ENCODE measurements at places on chromosomes 1 and 21. TPM values are rescaled to one million over a fixed set of nuclear protein-coding genes. Genes with fewer than 3 reads are reported as not detected.

RAVER2 gene
- total RNA-seq = 3.5 TPM

TMEM9 gene
- 29.2 TPM for total RNA-seq

CALML6 gene
- total RNA-seq = 0.26 TPM

PLPPR5 gene
- total RNA-seq = not detected

PIK3CD gene
- total RNA-seq = 14.5 TPM

HAO2 gene
- total RNA-seq = not detected

LRRC71 gene
- total RNA-seq = 0.32 TPM

IGSF9 gene
- 0.13 TPM for total RNA-seq

OR2L3 gene
- not detected for total RNA-seq

C1orf185 gene
- not detected for total RNA-seq

GRCh38 chr1:6419804-6420453, at the start of gene HES2:
Gene HES2, minus strand, starts transcription at chr1:6419919. Its CDS starts 99 bp downstream, at chr1:6419820.
- no peak for DNase-seq

DNA sequence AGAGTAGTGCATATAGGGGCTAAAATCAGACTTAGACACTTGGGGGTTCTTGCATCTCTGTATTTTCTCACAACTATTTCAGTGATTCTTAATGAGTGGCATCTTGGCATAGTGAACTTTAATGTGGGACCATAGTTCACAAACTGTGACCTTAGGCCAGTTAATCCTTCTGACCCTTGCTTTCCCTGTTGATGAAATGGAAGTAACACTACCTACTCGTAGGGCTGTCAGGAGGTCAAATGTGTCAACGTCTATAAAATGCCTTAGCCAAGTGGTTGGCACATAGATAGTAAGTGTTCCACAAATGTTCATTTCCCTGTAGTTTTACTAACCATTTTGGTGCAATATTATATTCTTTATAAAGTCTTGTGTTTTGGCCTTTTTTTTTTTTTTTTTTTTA, 49.4 kb downstream of the DYRK1A start:
- no peak for DNase-seq

DNA sequence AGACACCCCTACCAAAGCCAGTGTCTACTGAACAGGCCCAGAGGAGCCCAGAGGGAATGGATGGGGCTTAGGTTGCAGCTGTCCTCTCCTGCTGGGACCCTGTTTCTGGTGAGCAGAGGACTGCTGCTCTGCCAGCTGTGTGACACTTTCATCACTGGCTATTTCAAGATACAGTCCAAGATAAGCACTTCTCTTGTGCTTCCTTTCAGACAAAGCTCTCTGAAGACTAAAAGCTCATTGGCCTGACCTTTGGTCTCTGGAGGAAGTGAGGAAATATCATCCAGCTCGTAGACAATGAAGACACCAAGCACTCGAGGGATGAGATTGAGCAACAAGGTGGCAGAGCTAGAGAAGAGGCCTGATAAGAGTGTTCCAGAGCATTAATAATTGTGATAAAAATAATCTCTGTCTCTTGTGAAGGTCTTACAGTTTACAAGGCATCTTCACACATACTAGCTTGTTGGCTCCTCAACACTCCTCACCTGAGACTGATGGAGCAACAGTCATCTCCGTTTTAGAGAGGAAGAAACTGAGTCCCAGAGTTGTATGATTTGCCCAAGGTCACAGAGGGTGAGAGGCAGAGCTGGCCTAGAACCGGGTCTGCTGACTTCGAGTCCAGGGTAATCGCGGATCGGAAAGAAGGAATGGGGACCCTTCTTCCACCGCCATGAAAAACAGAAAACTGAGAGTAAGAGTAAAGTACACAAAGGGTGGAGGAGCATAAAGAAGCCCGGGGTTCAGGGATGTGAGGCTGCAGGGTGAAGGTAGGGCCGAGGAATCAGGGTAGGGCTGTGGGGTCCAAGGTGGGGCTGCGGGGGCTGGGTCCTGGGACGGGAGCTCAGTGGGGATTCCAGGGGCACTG, 666 bp downstream of the PAFAH2 start:
- DNase-seq = no peak

DNA sequence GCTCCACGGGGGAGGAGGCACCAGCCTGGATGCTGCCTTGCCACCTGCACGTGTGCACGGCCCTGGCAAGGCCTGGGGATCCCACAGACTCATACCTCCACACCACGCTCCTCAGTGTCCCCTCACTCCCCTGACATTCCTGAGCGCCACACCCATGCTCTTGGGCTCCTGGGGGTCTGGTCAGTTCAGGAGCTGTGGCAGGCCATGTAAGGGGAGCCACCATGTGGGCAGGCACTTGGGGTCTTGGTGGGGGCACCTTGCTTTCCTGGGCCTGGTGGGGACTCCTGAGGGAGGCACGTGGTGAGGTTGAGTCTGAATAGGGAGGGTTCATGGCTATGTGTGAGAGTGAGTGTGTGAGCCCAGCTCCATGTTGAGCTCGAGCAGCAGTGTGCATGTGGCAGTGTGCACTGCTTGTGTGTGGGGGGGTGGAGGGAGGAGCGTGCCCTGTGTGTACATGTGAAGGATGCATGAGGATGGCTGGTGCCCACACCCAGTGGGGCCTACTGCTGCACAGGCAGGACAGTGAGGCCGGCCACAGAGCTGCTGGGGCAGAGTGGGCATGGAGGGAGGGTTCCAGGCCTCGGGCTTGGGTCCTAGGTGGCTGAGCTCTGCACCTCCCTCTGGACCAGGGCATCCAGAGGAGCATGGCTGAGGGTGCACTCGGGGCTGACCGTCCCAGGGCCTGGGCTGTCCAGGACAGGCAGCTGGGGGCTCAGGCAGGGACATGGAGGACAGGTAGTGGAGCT, 1.6 kb downstream of the GJC2 start:
- no peak for DNase-seq

- no peak for DNase-seq
These were observed 1.0 kb upstream of the FAM89A start for GRCh38 chr1:231040800-231041718.

DNA sequence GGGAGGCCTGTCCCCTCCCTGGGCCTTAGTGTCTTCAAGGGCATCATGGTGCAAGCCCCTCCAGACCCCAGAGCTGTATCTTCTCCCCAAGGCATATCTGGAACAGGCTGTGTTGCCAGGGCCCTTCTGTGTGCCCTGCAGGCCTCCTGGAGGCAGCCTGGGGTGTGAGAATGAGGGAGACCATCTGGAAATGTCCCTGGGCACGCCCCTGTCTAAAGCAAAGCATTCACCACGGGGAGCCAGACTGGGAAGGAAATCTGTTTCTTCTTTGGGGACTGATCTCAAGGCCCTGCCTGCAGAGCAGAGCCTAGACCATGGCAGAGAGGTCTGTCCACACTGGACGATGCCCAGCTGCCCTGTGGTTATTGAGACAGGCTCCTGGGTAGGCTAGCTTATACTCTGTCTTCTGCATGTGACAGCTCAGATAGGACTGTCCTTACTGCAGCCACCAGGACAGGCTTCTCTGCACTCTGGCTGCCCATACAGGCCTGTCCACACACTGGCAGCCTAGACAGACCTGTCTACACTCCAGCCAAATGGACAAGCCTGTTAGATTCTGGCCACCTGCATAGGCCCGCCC, 24.6 kb downstream of the PODN start:
- DNase-seq = no peak

- DNase-seq = peak; percentile 77
These were observed 11.0 kb downstream of the IBA57 start for GRCh38 chr1:228176461-228177182.

DNA sequence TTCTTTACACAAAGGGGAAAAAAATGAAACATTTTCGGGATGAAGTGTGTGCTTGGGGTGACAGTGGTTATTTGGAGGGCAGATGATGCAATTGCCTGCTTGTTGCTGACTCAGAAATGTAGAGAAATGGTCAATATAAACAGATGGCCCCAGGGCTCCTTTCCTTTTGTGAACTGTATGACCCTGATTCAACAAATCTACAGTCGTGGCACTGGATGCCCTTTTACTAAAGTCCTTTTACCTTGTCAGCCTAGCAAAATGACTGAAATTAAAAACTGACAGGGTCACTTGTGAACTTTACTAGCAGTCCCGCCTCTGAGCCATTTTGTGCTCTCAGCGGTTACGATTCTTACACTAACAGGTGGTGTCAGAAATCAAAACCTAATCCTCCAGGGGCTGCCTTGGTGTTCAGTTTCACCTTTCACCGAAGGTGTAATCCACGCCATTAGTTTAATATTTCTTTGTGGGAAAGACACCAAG, 49.8 kb downstream of the GREM2 start:
- DNase-seq = no peak

- DNase-seq = no peak
These were observed 17.0 kb downstream of the MAP7D1 start for GRCh38 chr1:36172983-36173382.

GRCh38 chr1:214017191-214017982, 29.6 kb downstream of the PROX1 start:
- no peak for DNase-seq

- DNase-seq = no peak
These were observed 63.8 kb upstream of the PRRC2C start for GRCh38 chr1:171421413-171422020.

DNA sequence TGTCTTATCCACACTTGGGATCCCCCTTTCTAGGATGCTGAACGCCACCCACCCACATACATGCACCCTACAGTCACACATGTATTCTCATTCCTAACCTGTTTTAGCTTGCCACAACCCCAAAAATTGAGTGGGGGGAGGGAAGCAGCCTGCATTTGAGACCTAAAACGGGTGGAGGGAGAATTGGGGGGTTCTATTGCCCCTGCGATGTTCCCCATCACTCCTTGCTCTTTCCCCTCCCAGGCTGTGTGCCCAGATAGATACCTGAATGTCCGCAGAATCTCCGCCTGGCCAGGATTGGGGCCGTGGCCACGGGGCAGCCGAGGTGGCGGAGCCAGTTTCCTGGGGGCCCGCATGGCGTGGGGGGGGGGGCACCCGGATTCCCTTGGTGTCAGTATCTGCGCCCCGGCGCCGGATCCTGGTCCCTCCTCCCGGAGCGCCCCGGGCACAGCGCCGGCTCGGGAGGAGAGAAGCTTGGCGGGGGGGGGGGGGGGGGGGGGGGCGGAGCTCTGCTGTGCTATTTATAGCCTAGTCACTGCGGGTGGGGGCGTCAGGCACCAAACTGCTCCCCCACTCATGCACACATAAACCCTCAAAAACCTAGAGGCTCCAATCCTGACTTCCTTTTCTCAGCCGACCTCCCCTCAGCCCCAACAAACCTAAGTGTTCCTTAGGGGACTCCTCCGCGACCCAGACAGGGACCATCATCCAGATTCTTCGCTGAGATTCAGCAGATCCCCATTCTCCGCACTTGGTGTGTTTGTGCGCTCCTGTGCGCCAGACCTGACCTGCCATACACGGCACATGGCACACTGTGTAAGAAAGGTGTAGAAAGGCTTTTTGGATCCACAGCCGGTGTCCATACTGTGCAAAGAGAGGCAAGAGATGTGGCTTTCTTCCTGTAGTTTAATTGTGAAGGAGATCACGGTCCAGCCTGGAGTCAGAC, 1.9 kb downstream of the ANKRD34A start:
- peak; percentile 87 for DNase-seq

GRCh38 chr1:215417122-215417521, 150.0 kb upstream of the KCTD3 start:
- no peak for DNase-seq

- DNase-seq = no peak
These were observed 111.6 kb upstream of the FGGY start for GRCh38 chr1:59185163-59185860.

DNA sequence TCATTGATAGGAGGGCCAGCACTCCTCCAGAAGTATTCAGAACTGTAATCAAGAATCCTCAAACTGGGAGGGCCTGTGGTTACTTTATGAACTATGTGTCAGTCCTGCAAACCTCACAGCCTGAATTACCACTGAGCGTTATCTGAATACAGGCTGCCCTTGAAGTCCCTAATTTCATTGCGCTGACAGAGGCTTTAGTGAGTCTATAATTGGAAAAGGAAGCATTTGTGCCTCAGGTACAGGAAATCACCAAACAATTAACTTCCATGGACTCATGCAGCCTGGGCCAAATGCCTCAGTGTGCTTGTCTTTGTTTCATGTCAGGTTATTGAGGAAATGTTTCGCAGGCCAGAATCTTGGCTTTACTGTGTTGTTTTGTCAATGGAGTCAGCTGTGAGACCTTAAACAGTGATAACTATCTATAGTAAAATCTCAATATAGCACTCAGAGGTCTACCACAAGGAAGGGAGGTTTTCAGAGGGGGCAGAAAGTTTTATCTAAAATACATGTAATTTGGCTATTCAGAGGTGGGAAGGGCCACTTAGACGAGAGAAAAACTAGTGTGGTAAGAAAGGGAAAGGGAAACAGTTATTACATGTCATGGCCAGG, 32.9 kb upstream of the DOCK7 start:
- DNase-seq = no peak

DNA sequence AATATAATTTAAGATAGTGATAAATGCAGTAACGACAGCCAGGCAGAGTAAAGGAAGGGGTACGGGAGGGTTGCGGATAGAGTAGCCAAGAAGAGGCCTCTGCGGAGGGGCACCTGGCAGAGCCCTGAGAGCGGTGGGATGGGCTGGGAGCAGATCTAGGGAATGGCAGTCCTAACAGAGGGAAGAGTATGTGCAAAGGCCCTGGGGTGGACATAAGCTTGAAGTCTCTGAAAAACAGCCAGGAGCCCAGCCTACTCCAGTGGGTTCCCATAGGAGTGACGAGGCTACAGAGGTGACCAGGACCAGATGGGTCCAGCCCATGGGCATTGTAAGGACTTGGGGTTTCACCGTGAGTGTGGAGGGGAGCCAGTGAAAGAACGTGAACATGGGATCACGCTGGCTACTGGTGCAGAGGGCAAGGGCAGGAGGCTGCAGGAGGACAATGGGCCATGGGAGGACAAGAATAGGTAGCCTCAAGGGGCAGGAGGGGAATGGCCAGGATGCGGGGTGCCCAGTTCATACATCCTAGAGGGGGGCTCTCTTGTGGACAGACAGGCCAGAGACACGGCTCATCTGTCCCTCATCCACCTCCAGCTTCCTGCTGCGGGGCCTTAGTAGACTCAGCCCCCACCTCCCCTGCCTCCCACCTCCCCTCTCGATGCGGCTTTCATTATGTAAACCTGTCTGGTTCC, 185.7 kb upstream of the VAMP3 start:
- DNase-seq = peak; percentile 68

DNA sequence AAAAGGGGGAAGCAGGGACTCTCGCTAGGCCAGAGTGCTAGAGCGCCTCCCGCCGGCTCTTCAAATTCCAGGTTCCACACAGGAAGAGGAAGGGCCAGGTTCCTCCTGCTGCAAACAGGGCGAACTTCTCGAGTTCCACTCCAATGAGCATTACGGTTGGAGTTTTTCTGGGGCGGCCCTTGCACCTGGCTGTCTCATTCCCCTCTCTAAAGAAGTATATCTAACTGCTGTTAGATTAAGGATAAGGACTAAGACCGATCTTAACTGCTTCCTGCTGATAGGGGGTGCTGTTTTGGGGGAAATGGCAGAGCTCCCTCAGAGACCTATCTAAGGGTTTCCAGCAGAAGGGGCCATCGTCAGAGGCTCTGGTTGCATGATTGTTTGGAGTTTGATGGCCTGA, 138.0 kb downstream of the RABGAP1L start:
- no peak for DNase-seq

GRCh38 chr1:8214501-8215173, 103.3 kb upstream of the SLC45A1 start:
- no peak for DNase-seq

DNA sequence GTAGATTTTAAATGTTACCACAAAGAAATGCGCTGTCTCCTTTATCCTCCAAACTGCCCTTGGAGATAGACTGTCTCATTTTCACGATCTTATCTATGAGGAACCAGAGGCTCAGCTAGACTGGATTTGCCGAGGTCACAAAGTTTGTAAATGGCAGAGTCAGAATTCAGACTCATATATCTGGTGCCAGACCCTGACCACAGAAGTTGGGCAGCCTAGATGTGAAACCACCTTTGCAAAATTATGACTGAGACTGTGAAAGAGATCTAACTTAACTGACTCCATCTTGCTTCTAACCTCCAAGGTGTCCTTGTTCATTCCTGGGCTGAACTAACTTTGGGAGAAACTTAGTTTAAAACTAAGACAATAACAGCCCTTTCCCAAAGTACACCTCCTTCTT, 14.1 kb downstream of the CNR2 start:
- no peak for DNase-seq
